CD8-positive, alpha-beta memory T cell (primary cell): ENCODE measurements at places on chromosomes 2 and 18.

- DNase-seq = no peak
These were observed 330.0 kb upstream of the PKDCC start for GRCh38 chr2:41717839-41718238.

- DNase-seq = no peak
These were observed 168.5 kb upstream of the CXCR4 start for GRCh38 chr2:136286423-136286822.

- no peak for DNase-seq
These were observed 11.2 kb upstream of the SPRED2 start for GRCh38 chr2:65443509-65444186.

- DNase-seq = no peak
These were observed 784.8 kb upstream of the ID2 start for GRCh38 chr2:7896940-7897487.

DNA sequence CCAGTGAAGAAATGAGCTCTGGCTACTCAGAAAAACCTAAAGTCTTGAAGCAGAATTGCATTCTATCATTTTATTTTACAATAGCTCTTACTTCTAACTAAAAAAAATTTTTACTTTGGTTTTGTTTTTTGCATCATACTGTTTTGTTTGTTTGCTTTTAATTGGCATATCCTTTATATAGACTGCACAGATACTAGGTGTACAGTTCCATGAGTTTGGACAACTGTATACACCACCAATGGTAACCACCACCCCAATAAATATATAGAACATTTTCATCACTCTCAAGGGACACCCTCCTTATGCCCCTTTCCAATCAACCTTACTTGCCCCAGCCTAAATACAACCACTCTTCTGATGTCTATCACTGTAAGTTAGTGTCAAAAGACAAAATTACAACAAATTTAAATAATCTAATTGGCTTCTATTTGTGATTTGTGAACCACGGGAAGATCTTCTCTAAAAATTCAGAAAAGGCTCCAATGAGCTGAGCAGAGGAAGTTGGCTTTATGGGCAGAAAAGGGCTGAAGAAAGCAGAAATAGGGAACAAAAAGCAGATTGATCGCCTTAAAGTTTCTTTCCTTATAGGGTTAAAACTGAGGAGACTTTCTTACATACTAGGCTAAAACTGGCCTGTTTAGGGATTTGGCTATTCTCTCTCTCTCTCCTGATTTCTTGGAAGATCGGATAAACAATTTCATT is 22.2 kb upstream of the SOS1 start:
- DNase-seq = no peak

DNA sequence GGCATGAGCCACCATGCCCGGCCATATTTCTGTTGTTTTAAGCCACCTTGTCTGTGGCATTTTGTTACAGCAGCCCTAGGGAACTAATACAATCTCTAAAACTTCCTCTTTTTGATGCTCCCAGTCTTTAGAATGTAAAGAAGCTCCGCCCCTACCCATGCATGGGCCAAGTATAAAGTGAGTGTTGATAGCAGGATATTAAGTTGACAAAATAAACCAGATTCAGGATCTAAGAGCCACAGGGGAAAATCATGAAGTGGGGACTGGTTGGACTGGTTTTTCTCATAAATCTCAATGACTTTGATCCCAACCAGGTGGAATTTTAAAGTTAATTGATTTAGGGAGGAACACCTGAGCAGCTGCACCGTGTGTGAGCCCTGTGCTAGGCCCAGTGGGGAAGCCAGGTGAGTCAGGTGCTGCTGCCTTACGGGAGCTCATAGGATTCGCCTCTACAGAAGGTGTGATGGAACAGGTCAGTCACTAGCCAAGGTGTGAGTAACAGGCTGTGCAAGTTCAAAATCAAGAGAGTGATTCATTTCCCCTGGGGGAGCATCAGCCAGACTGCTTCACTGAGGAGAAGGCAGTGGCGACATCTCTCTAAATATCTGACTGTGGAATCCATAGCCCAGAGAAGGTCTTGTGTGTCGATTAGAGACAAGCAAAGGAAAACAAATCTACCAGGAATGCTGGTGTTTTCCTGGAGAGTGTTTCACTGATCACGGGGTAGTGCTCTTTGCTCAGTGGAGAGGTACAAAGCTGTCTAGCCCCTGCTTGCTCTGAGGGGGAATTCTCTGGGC is 63.0 kb upstream of the MSH2 start:
- no peak for DNase-seq
